Hair follicular keratinocyte (primary cell): ENCODE measurements at places on chromosomes 7 and 10. TPM values are rescaled to one million over a fixed set of nuclear protein-coding genes. Genes with fewer than 3 reads are reported as not detected.

The CTTNBP2 gene
- total RNA-seq, result 0.15 TPM in 1 of 2 replicates, not detected in the other

The ZNF746 gene
- 19.2 and 22.9 TPM in 2 replicates for total RNA-seq

The PTF1A gene
- total RNA-seq, result not detected in 2 replicates

The GPR26 gene
- total RNA-seq, result not detected in 2 replicates

The BAIAP2L1 gene
- 27.5 and 34.1 TPM in 2 replicates for total RNA-seq

The MOGAT3 gene
- total RNA-seq, result not detected in 2 replicates

The CHAT gene
- total RNA-seq, result not detected in 2 replicates

The ZNF117 gene
- total RNA-seq, result 0.15 and 0.78 TPM in 2 replicates

The ZNF3 gene
- total RNA-seq, result 10.3 and 11.4 TPM in 2 replicates

The PPP1R9A gene
- not detected in 2 replicates for total RNA-seq

The CYP2E1 gene
- not detected in 2 replicates for total RNA-seq

The ICA1 gene
- 2.4 and 5.4 TPM in 2 replicates for total RNA-seq

The CDHR3 gene
- total RNA-seq, result 0.65 and 1.8 TPM in 2 replicates

The CUBN gene
- under 0.01 TPM in 2 replicates for total RNA-seq

The ZNF511 gene
- 28.1 and 38.3 TPM in 2 replicates for total RNA-seq

The ZNF727 gene
- total RNA-seq, result 0.23 TPM in 1 of 2 replicates, not detected in the other

The AEBP1 gene
- total RNA-seq, result 6.6 and 9.7 TPM in 2 replicates

The VAX1 gene
- total RNA-seq, result not detected in 2 replicates

The SP8 gene
- not detected in 2 replicates for total RNA-seq
